ENCODE measurements at places on chromosomes 5 and 9. TPM values are rescaled to one million over a fixed set of nuclear protein-coding genes. Genes with fewer than 3 reads are reported as not detected.

TMEM171 gene
- 4.5 TPM for total RNA-seq

PKD2L2 gene
- total RNA-seq, result not detected

- peaks cover 96% of the 10 kb centered on the region for H3K36me3 ChIP-seq
- no peak overlapping the region for H3K27ac ChIP-seq
- H3K4me1 ChIP-seq, result no peaks in the 10 kb centered on the region
- H3K27me3 ChIP-seq, result no peaks in the 10 kb centered on the region
- no peak for DNase-seq
- H3K4me3 ChIP-seq, result no peak overlapping the region
These were observed 21.2 kb downstream of the NSUN2 start for GRCh38 chr5:6611334-6612256.

DNA sequence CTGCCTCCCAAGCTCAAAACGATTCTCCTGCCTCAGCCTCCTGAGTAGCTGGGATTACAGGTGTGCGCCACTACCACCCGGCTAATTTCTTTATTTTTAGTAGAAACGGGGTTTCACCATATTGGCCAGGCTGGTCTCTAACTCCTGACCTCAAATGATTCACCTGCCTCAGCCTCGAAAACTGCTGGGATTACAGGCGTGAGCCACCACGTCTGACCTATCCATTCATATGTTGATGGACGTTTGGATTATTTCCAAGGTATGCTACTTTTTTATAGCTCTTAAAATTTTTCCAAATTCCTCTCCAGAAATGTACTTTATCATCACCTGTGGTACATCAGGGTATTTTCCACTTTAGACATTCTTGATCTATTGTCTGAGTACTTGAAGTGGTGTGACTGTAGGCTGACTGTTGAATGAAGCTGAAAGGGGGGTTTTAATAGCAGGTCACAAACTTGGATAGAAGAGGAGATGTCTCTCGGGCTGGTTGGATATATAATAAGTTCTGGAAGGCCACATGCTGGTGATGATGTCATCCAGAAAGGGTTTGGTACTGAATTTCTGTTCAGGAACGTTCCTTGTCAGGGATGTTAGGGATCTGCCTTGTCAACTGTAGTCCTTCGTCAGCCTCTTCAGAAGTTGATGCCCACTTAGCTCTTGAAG, 7.4 kb downstream of the CTNNA1 start:
- no peak overlapping the region for H3K27ac ChIP-seq
- no peak for DNase-seq
- no peak overlapping the region for H3K4me3 ChIP-seq
- H3K27me3 ChIP-seq, result no peaks in the 10 kb centered on the region
- peaks cover 13% of the 10 kb centered on the region for H3K4me1 ChIP-seq
- peaks cover 76% of the 10 kb centered on the region for H3K36me3 ChIP-seq

GRCh38 chr9:125085703-125086477, 57.4 kb downstream of the SCAI start:
- no peaks in the 10 kb centered on the region for H3K4me1 ChIP-seq
- H3K27me3 ChIP-seq, result no peaks in the 10 kb centered on the region
- no peak for DNase-seq
- H3K27ac ChIP-seq, result no peak overlapping the region

GRCh38 chr5:161287436-161287835, 259.1 kb downstream of the GABRB2 start:
- H3K4me1 ChIP-seq, result no peaks in the 10 kb centered on the region
- no peaks in the 10 kb centered on the region for H3K36me3 ChIP-seq
- DNase-seq, result no peak
- no peaks in the 10 kb centered on the region for H3K27me3 ChIP-seq

GRCh38 chr5:139711906-139712224, 63.7 kb downstream of the CXXC5 start:
- no peaks in the 10 kb centered on the region for H3K36me3 ChIP-seq
- H3K27ac ChIP-seq, result no peak overlapping the region
- no peak for DNase-seq
- peaks cover 49% of the 10 kb centered on the region for H3K4me1 ChIP-seq
